ENCODE measurements at places on chromosomes 4 and X.

GRCh38 chr4:62133977-62134376 is 933.9 kb downstream of the ADGRL3 start:
- no peak for DNase-seq

GRCh38 chr4:8281519-8282133 is 12.1 kb downstream of the HTRA3 start:
- DNase-seq: no peak

DNA sequence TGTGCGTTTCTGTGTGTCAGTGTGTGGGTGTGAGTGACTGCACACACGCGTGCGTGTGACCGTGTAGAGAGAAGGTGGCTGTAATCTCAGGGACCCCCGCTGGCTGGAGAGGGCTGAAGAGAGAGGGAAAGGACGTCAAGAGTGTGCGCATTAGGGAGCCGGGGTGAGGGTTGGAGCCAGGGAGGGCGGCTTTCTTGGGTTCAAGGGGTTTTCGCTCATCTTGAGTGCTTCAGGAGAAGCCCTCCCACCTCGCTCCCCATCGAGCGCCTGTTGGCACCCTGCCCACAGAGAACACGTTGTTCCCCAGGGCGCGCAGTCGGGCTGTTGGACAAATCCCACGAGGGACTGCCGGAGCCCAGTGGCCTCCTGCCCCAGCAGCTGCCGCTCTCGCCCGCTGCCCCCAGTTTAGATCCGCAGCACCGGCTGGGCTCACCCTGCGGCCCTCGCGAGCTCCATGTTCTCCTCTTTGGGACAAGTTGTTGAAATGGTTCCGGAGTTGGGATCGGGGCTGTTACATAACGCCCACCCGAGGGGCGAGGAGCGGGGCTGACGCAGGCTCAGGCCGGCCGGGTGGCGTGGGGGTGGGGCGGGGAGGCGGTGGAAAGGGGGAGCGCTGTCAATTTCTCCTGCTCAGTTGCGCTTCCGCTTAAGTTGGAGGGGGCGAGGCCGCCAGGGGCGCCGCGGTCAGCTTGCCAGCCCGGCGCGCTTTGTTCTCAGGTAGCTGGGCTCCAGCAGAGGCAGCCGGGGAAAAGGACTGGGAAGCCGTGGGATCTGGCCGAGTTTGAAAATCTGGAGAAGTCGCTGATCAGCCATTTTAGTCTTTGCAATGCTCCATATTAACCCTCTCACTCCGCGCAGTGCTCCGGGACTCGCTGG is 1.6 kb downstream of the GRIA2 start:
- DNase-seq: no peak

GRCh38 chr4:182141061-182141460 is 102.1 kb upstream of the TENM3 start:
- no peak for DNase-seq

- DNase-seq: no peak
Measured at GRCh38 chrX:21661316-21661715, 3.2 kb upstream of the KLHL34 start.

DNA sequence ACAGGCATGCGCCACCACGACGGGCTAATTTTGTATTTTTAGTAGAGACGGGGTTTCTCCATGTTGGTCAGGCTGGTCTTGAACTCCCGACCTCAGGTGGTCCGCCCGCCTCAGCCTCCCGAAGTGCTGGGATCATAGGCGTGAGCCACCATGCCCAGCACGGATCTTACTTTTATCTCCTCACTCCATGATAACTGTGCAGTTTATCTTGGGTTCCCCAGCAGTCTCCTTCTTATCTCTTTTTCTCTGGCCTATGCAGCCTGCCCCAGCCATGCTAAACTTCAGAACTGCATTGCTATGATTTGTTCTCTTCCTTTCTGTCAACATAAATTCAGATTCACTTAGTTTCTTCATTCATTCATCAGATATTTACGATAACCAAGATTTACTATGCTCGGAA is 22.4 kb downstream of the PAGE1 start:
- DNase-seq: no peak

DNA sequence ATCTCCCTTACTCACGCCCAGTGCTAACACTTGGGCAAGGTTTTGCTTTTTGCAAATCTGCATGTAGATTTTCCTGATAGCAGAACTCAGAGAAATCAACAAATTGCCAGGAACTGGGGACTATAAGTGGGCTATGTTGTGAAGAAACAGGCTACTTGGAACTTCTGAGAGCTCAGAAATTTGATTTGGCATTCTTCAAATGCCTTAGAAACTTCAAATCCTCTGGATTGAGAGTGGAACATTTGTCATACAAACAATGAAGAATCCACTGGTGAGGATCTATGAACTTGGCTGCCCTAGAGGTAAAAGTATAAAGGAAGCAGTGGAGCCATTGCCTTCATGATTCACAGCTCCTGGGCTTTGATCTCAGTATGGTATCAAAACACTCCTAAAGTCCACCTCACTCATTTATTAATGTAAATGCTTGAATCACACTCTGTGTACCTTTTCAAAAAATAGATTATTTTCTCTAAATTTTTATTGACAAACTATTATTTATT is 126.0 kb downstream of the GLRA3 start:
- no peak for DNase-seq

DNA sequence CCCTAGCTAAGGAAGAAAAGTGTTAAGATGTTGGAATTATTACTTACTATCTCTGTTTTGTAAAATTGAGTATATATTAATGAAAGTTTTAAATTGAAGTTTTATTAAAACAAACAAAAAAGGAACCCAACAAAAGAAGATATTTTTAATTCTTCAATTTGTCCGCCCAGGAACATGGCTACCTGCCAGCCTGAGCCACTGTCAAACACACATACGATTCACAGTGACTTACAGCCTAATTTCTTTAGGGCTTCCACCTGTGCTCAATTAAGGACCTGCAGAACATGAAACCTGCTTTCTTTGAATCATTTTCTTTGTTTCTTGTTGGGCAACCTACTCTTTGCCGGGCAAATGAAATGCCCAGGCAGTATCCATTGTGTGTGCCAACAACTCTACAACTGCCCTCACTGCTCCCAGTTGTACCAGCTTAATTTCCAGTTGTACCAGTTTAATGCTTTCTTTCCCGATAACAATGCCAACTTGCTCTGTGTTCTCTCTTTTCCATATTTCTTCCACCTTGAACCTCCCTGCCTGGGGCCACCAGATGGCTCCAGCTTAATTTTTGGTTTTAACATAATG is 181.7 kb downstream of the GBA3 start:
- no peak for DNase-seq

- DNase-seq: no peak
Measured at GRCh38 chrX:21778236-21778635, 20.3 kb upstream of the SMPX start.

DNA sequence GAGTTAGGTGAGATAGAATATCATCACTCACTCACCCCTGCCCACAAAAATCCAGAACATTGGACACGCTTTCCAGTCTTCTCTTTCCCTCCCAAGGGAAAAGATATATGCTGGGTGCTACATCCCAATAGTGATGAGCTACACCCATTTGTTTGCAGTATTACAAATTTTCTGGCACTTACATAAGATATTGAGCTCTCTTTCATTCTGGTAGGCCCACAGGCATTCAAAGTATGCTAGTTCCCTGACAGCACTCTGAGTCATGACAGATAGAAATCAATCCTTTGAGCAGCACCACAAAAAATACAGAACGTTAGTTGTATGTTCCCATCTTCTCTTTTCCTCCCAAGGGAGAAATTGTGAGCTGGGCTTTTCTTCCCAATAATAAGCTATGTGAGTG is 477.6 kb upstream of the GRID2 start:
- DNase-seq: no peak

GRCh38 chrX:2464677-2465166 is 36.1 kb downstream of the DHRSX start:
- no peak for DNase-seq

- no peak for DNase-seq
Measured at GRCh38 chrX:65508851-65509250, 25.7 kb downstream of the LAS1L start.

DNA sequence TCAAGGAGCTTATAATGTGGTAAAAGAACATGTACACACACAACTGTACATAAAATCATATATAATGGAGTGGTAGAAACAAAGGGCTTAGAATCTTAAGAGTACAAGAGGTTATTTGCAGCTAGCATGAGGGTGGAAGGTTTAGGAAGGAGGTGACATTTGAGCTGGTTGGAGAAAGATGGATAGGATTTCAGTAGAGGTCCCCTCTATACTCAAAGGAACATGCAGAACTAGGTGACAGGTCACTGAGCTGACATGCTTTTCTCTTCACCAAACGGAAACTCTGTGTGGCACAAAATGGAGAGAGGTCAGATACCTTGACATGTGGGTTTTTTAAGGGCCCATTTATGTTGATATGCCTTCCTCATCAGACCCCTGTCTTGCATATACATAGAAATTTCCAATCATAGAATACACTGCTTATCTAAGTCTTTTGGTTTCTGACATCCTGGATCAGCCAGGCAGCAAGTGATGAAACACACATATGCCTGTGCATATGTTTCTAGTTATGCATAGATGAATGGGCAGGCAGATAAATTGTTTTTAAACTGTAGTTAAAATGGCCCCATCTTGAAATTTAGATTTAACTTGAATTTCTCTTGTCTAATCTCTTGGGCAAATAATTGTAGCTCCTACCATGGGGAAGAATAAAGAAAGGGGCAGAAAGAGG is 29.3 kb downstream of the CLCN5 start:
- no peak for DNase-seq

DNA sequence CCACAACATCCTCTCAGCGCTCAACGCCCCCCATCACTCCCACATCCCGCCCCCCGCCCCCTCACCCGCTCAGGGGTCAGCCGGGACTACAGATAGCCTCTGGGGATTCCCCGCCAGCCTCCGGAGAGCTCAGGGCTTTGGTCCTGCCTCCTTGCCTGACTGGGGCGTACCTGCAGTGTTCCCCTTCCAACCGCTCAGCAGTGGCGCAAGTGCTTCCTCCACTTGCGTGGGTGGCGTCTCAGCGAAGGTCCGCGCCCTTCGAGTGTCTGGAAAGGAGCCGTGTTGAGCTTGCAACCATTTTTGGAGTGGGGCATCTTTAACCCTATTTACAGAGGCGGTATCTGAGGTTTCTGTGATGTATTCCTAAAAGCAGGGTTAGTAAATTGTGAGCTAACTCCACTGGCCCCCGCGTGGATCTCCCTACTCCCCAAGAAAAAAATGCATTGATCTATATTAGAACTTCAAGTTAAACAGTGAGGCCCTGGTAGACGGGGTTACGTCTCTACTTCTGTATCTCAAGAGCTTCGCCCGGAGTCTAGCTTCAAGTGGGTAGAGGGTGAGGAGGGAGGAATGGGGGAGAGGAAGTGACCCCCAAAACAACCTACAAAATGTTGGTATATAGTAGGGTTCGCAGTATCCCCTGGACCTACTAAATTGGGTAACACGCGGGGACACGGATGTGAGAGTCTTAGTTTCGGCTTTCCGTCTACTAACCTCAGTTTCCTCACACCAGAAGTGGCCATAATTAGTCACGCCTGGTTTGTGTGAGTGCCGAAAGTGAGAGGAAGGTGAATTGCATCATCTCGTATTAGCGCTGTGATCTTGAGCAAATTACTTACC is 16.1 kb downstream of the NKX3-2 start:
- peak; percentile 40 for DNase-seq

DNA sequence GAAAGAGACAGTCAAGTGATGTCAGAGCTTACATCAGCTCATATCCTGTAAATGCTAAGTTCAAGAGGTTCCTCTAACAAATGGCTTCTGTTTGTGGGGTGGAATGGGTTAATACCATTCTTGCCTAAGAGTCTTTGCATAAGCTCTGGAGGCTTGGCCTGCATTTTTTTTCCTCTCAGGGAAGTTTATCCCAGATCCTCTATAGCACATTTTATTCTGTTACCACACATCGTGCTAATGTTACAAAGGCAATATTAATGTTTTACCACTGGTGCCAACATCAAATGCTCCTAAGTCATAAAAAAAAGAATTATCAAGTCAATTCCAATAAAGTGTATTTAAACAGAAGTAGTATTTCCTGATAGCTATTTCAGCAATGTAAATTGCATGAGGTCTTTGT is 2.9 kb upstream of the ADH6 start:
- no peak for DNase-seq

GRCh38 chrX:12237771-12238170 is 99.5 kb downstream of the FRMPD4 start:
- DNase-seq: no peak

GRCh38 chr4:61805227-61805626 is 605.1 kb downstream of the ADGRL3 start:
- DNase-seq: no peak

DNA sequence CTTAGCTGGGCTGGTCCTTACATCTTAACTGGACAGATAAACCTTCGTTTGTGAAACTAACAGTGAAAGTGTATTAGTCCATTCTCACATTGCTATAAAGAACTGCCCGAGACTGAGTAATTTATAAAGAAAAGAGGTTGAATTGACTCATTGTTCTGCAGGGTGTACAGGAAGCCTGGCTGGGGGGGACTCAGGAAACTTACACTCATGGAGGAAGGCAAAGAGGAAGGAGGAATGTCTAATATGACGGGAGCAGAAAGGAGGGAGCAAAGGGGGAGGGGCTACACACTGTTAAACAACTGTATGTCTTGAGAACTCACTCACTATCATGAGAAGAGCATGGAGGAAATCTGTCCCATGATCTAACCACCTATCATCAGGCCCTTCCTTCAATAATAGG is 1566.5 kb upstream of the PCDH7 start:
- no peak for DNase-seq

DNA sequence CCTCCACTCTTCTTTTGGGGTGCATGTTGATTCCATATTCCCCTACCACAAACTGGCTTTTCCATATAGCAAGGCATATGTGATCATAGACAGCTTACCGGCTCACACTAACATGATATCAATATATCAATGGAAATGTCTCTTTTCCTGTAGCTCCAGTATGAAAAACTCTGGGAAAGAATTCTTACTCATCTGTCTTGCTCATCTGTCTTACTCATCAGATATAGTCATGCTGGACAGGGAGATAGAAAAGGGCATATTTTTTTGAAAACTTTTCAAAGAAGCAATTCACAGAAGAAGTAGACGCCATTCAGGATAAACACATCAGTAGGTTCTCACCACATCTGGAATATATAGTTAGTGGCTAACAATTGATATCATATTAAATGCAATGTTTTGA is 794.7 kb downstream of the RAB28 start:
- no peak for DNase-seq

GRCh38 chrX:111955901-111956300 is 79.9 kb downstream of the TRPC5OS start:
- DNase-seq: no peak

DNA sequence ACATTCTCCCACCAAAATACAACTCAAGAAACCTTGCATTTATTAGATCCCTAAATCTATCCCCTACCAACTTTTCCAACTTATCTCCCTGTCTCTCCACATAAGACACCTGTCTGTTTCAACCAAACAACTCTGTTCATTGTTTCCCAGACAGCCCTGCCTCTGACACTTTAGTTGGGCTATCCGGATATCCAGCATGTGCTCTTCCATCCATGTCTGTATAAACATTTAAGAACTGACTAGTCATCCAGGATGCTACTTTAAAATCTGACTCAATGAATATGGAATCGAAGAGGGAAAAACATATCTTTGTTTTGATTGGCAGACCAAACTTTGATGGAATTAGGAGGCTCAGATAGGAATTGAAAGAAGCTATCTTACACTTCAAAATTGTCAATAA is 143.2 kb upstream of the DCAF8L1 start:
- no peak for DNase-seq

DNA sequence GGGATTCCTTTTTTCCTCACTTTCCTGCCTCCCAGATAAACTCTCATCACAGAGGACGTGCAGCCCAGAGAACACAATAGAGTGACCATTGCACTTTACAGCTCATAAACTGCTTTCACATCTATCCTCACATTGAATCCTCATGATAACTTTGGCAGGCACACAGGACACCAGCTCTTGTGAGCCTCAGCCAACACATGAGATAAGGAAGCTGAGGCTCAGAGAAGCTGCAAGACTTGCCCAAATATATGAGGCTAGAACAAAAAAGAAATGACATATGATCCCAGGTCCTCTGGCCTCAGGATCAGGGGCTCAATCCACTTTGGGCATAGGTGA is 85.0 kb upstream of the CPEB2 start:
- DNase-seq: no peak
